ENCODE measurements at places on chromosomes 11 and 22.

DNA sequence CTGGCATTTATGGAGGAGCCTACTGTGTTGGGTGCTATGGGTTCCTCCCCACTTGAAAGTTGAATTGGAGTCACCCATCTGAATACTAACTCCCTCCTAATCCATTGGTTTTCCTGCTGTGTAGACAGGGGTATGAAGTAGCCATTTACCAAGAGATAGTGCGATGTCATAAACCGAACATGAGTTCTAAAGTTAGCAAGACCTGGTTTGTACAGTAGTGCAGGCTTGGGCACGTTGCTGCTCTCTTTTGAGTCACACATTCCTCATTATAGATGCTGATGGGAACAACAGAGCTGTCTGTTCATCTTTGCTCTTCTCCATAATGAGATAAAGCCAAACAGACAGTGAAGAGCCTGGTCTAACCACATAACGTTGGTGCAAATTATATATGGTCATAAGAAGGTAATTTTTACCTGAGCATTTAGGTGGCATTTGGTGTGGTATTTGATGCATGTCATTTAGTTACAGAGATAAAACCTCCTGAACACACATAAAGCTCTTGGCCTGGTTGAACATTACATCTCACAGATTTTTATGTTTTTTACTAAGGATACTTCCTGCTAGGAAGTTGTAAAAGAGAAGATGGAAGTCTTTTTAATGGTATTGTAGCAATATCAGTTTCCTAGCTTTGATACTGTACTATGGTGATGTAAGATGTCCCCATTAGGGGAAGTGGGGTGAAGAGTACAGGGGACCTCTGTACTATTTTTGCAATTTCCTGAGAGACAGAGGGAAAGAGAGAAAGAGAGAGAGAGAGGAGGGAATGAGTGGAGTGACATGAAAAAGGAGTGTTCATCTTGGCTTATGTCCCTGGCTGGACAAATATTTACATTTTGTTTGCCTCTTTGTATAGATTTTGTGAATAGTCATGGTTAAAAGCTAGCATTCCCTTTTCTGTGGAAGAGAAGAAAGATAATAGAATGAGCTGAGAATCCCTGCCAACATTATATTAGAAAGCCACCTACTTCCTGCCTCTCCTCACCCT lies 27.9 kb downstream of the GRAP2 start:
- DNase-seq: no peak

DNA sequence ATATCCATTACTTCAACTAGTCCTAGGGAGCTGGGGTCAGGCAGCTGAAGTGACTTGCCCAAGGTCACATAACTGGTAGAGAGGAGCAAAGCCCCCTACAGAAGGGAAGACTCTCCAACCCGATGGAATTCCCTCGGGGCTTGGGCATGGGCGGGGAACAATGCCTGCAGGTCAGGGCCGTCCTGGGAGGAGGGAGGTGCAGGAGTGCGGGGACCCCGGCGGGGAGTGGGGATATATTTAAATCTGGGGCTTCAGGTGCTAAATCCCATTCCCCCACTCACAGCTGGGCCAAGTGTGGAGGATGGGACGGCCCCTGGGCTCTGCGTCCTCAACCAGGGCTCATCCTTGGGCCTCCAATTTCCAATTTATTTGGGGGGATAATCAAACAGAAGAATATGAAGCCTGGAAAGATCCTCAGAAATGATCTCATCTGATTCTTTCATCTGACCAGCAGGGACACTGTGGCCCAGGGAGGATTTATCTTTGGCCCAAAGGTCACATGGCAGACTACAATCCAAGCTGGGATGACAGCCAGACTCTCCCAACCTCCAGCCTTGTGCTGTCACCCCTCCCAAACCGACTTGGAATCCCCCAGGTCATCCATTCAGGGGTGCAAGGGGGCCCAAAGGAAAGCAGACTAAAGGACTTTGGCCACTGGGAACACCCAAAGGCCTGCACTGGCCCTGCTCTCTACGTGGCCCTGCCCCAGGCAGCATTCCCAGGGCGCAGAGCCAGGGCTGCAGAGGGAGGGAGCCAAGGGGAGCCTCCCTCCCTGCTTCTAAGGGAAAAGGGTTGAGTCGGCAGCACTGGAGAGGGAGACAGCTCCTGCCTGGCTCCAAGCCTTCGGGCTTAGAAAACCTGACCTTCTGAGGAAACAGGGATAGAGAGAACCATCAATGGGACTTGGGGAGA lies 8.7 kb upstream of the C1QTNF6 start:
- DNase-seq: no peak

- DNase-seq: no peak
Observed at GRCh38 chr11:130318031-130318673, 3.4 kb upstream of the ZBTB44 start.

- DNase-seq: no peak
Observed at GRCh38 chr11:19436932-19437331, 196.2 kb upstream of the E2F8 start.

GRCh38 chr11:62461740-62462507 lies 43.1 kb downstream of the SCGB1A1 start:
- no peak for DNase-seq

Data from NCI-H2081 treated with DMSO at 0.1 percent for 48 hours (cell line).